ENCODE measurements at places on chromosomes 6 and 20.

- no peak for DNase-seq
Measured at GRCh38 chr6:119012521-119012920, 65.9 kb downstream of the FAM184A start.

GRCh38 chr20:39983655-39984054 lies 705.4 kb downstream of the MAFB start:
- DNase-seq: no peak

GRCh38 chr6:138291849-138292181 lies 73.5 kb upstream of the PBOV1 start:
- no peak for DNase-seq

DNA sequence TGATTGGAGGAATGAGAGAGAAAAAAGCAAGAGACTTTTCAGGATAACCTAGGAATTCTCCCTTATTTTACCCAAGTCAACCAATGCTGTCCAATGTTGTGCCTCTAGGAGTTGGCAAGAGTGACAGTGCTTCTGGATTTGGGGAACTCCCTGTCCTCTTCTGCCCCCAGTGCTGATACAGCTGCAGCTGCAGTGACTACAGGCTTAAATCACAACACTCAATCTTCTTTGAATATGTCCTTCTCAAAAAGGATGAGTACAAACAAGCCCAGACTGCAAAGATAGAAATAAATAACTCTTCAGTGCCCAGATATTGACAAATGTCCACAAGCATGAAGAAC lies 141.0 kb upstream of the COL21A1 start:
- no peak for DNase-seq

GRCh38 chr20:10282979-10283456 lies 64.4 kb downstream of the SNAP25 start:
- DNase-seq: no peak

DNA sequence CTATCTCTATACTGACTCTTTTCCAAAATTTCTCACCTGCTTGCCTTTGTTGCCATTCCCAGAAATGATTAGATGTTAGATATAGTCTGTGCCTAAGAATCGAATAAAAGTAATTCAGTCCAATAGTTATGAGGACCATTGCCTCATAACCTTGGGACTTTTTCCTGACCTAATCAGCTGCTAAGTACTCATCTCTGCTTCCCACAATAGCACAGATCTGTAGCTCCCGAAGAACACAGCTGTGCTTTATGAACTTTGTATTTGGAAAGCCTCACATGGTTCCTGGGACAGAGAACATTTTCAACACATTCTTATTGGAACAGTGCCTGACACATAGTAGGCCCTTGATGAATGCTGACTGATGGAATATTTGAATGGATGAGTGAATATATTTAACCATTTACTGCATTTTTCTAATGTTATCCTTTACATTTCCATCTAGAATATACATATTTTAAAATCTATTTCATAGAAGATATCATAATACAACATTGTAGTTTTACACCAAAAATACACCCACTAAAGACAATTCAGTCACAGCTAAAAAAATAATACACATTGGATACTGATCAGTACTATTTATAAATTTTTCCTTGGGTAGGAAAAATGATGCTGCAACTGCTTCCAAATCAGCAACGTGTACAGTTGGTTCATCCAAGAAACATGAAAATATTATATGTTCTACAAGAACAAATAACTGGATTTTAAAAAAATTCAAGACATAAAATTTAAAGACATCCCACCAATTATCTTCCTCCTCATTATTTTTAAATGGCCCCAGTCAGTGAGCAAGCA lies 53.9 kb downstream of the HS3ST5 start:
- DNase-seq: no peak

GRCh38 chr20:51840865-51841264 lies 38.5 kb upstream of the SALL4 start:
- DNase-seq: no peak

DNA sequence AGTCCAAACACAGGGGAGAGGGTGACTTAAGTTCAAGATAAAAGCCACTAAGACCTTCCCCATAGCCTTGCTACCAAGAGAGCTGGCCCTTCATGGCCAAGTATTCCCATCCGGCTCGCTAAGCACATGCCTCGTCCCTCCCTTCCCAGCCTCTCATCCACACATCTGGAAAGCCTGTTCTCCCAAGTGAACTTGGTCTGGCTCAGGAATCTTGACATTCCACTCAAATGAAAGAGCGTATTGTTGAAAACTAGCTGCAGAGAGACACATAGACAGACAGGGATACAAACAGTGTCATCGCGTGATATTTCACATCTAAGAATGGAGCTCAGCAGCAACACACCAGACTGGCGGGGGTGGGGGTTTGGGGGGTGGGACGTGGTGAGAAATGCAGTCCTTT lies 182.8 kb upstream of the FOXQ1 start:
- no peak for DNase-seq

- DNase-seq: no peak
Measured at GRCh38 chr6:25537349-25538018, 114.5 kb upstream of the SCGN start.

- DNase-seq: no peak
Measured at GRCh38 chr6:3147914-3148757, 9.2 kb downstream of the TUBB2A start.

DNA sequence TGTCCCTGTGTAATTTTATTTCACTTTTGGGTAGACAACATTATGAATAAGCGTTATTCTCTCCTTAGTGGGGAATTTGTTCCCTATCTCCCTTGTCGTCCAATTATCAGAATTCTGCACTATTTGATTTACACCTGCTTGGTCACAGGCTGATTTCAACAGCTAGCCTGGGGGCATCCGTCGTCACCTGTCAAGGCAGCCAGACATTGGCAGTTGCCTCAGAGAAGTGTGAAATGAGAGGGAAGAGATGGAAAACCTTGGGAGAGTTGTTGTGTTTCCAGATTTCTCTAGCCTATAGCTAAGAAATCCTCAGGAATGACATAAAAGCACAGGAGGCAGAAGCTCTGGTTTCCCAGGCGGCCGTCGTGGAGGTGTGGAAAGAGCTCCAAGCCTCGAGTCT lies 891 bp upstream of the GHRH start:
- DNase-seq: no peak

DNA sequence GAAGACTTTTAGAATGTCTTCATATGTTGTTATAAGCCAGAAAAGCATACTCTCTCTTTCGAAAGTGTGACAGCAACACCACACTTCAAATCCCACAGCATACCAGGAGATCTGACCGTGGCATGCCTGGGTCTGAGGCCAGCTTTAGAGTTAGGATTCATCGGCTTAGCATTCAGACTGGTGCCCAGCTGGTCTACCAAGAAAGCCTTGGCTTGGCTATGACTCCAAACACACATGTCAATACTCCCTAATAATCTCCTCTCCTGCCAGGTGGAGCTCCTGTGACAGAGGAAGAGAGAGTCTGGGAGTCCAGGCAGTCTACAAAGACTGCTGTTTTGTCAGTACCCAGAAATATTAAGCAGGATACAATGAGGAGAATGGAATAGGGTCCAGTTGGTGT lies 77.1 kb upstream of the MAN1A1 start:
- DNase-seq: no peak

DNA sequence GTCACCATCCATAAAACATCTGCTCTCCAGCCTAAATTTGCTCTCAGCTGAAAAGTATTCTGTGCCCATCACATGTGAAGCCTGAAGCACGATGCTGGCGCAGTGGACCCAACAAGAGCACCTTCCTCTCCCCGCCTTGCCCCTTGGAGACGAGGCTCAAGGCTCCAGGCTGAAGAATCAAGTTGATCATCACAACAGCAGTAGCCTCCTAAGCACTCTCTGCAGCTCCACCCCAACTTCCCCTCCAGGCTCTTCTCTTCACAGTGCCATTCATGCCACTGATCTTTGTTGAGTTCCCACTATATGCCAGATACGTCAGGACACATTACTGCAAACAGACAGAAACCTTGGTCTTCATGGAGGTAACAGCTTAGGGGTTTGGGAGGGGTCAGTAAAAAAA lies 41.6 kb upstream of the ZNF217 start:
- DNase-seq: no peak

GRCh38 chr6:160041608-160042007 lies 72.7 kb downstream of the IGF2R start:
- DNase-seq: no peak

DNA sequence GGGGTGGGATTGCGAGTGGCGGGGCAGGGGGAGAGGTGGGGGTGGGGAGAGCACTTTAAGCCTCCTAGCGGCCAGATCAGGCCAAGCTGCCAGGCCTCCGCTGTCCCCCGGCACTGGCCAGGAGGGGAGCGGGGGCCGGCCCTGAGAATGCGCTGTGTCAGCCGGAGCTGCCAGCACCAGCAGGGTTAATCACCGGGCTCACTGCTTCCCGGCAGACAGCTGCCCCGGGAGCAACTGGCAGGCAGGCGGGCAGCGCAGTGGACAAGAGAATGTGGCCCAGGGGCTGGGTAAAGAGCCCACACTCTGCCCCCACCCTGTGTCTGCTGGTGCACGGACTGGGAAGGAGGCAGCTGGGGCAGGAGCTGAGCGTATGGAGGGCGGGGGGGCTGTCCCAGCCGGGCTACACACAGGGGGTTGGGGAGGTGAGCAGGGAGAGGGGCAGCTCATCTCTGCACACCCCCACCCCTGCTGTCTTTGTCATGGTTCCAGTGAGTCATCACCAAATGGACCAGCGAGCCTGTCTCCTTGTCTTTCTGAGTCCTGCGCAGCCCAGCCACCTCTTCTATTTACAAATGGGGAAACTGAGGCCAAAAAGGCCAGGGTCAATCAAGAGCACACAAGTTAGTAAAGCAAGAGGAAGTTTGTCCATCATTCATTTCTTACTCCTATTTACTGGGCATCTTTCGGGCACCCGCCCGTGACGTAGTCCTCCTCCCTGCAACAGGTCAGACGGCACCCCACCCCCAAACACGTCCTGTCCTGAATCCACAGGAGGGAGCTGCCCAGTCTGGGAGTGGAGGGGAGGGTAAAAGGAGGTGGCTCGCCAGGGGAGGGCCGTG lies 2.1 kb upstream of the LAMA5 start:
- no peak for DNase-seq

GRCh38 chr20:454951-455350 lies 7.4 kb downstream of the TBC1D20 start:
- no peak for DNase-seq

- DNase-seq: no peak
Measured at GRCh38 chr6:22526736-22527135, 42.6 kb upstream of the HDGFL1 start.

DNA sequence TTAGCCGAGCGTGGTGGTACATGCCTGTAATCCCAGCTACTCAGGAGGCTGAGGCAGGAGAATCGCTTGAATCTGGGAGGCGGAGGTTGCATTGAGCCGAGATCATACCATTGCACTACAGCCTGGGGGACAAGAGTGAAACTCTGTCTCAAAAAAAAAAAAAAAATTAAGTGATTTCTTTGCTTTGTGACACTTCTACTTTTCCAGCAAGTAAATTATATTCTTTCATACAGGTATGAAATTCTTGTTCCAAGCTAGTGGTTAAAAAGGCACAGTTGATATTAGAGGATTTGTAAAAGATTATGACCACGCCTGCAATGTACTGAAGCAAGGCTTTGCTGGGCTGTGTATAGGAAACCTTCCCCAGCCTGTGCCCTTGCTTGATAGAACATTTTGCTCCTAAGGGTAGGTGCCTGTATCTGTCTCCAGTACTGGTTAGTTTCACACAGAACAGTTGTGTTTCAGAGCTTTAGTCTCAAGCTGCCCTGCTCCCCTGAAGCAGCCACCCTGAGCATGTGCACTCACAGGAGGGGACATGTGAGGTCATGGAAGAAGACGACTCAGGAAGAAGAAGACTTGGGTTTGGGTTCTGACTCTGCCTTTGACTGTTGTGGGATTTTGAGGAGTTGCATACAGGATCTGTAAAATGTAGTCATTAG lies 10.2 kb downstream of the PTPN1 start:
- no peak for DNase-seq

DNA sequence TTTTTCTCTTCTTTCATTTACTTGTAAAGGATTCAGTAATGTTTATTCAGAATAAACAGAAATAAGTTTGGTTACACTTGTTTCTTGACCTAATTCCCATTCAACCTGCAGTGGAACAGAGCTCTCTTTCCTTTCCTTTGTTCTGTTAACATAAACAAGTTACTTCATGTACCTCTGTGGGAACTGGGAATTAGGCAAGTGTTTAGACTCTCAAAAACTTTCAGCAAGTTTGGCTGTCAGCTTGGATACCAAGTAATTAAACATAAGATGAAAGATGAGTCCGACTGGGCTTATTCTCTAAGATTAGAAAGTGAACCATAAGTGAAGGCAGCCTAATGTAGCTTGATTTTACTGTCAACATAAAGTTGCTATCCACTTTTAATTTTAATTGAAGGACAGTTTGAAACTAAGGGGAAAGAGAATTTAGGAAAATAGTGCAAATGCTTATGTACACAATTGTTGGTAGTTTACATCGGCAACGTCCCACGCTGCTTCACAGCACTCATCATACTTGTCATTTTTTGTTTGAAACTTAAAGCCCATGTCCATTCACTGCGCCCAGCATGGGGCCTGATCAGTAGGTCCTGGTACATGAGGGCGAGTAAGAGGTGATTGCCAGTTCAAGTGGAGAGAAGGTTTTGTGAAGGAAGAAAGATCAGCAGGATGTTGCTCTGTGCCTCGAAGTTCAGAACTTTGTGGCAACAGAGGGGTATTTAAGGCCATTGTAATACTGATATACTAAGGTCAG lies 113.0 kb downstream of the PLEKHG1 start:
- no peak for DNase-seq

GRCh38 chr6:136795386-136795785 lies 3.1 kb upstream of the MAP3K5 start:
- DNase-seq: no peak
